ENCODE measurements at places on chromosomes 7 and 10.

- DNase-seq = no peak
Observed at GRCh38 chr10:44016589-44017482, 368.1 kb downstream of the CXCL12 start.

- DNase-seq = no peak
Observed at GRCh38 chr10:79196470-79197461, 128.0 kb downstream of the ZMIZ1 start.

- no peak for DNase-seq
Observed at GRCh38 chr10:48236199-48236621, 38.3 kb downstream of the FRMPD2 start.

DNA sequence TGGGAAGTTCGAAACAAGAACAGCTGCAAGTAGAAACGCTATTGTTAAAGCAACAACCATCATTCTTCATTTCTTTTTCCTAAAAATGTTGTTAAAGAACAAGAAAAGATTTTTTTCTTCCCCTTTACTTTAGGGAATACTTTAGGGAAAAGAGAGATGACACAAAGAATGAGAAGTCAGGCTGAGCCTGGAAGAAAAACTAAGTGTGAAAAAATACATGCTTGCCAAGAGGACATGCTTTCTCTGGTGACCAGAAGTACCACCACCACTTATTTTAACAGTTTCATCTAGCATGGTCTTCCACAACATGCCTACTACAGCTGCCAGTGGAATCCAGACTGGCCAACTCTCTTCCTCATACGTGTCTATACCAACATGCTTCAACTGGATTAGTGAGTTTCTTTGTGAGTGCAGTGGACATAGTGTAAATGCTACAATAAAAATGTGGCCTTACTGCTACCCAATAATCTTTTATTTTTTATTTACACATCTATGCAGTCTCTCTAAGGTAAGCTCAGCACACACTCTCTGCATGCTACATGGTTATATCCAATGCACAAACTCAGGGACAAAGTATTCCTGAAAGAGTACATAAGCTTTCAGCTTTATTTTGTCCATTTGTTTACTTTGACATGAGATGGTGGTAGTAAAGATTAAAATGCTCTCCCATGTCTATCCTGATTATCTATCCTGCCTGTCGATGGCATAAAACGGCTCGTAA lies 196.2 kb downstream of the TAX1BP1 start:
- DNase-seq = no peak

- peak; percentile 23 for DNase-seq
Observed at GRCh38 chr7:6026011-6026819, 5.0 kb upstream of the ANKRD61 start.

GRCh38 chr7:121113288-121113687 lies 124.8 kb downstream of the CPED1 start:
- DNase-seq = no peak

DNA sequence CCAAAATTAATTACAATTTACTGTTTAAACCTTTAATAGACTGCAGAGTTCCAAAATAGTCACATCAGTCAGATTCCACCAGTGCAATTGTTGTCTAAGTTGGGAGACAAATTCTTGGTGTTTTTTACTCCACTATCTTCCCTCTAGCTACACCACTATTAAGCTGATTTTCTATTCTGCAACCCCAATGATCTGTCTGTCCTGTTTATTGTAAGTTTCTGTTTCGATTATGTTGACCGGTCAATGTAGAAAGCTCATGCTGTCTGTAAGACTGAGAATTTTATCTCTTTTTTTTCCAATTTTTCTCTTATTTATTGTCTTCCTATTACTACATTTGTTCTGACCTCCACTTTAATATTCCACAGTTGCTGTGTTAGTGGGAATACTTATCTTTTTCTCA lies 557.5 kb downstream of the SH2D4B start:
- DNase-seq = no peak

- DNase-seq = no peak
Observed at GRCh38 chr7:37352974-37353948, 95.4 kb downstream of the ELMO1 start.

GRCh38 chr10:72503241-72503640 lies 122.6 kb downstream of the MICU1 start:
- DNase-seq = no peak

- no peak for DNase-seq
Observed at GRCh38 chr10:107157071-107157470, 7.4 kb downstream of the SORCS1 start.

DNA sequence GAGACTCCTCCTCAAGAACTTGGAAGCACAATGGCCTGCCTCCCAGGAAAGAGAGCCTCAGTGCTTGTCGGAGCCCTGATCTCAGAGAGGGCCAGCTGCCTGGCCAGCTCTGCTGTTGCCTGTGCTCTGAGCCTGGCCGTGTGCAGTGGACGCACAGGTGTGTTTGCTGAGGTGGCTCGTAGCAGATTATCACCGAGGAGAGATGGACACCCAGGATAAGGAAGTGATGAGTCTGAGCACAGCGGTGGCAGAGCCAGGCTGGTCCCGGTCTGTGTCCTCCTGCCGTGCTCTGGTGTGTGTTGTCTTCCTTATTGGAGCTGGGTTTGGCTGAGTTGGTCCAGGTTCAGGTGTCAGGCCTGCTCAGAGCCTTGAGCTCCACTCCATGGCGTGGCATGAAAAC lies 208.5 kb downstream of the EBF3 start:
- DNase-seq = no peak

DNA sequence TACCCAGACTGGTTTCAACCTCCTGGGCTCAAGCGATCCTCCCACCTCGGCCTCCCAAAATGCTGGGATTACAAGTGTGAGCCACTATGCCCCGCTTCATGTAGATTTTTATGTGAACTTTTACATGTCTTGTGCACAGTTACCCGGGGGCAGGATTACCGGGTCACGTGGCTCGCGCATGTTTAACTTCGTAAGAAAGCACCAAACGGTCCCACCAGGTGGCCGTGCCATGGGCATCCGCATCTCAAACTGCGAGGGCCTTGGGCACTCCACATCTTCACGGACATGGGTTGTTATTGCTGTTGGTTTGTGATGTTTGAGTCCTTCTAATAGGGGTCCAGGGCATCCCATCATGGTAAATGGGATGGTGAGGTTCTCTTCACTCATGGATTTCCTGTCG lies 636.6 kb upstream of the FOXK1 start:
- no peak for DNase-seq

DNA sequence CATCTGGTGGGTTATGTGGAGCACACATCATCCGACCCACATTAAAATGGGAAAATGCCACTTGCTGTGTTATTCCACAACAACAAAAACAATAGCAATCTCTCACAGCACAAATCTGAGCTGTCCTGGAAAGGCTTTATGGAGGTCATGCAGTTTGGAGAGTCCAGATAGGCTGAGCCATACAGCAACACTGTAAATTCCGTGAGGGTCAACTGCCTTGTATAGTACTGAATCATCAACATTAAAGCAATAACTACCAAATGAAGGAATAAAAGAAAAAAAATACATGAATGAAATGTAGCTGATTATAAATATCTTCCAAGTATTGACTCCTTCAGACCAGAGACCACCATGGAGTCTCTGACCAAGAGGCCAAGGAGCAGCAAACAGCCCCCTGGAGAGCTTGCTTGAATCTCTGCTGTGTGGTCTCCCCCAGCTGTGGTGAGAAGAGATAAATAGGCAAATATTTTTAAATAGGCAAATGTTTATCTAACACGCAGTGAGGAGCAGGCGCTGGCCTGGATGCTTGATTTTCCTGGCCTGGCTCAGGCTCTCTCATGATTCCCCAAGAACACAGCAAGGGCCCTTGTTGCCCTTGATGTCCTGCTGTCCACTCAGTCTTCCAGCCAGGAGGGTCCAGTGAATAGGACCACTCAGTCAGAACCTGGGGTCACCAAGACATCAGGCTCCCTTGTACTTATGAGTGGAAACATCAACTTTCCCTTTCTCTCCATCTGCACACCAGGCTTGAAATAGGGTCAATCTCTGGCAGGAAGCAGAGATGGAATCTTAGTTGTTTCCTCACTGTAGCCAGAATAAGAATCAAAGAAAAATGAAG lies 1021.3 kb downstream of the XPNPEP1 start:
- DNase-seq = no peak

- no peak for DNase-seq
Observed at GRCh38 chr10:11721806-11722205, 20.4 kb upstream of the ECHDC3 start.

DNA sequence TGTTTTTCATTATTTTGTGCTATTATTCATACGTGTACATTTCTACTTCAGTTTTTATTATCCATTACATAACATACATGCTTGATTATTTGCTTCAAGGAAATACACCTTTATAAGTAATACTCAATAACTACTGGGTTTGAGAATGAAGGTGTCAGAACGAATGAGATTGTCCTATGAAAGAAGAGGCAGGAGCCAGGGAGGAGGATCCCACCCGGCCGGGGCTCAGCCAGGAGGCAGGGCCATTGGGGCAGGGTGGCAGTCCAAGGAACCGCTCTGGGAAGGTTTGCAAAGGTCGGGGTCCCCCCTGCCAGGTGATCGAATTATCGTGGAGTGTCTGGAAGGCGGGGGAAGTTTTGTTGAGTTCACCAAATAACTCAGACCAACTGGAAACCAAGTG lies 9.1 kb downstream of the TRIM56 start:
- DNase-seq = no peak

DNA sequence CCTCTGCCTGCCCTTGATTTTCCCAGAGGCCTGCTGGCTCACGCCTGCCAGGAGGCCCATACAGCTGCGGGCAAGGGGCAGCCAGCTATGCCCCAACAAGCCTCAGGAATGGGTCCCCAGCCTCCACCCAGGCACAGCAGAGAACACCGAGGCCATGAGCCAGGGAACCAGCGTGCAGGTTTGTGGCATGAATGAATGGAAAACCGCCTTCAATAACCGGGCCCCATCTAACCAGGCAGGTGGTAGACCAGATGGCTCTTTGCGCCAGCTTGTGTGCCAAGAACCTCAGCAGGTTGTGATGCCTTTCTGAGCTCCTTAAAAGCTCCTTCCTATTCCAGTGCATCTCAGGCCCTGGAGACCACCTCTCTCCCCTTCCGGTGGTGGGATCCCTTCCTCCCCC lies 50.2 kb downstream of the ELFN1 start:
- DNase-seq = no peak

GRCh38 chr7:51214098-51214497 lies 102.5 kb downstream of the COBL start:
- no peak for DNase-seq

DNA sequence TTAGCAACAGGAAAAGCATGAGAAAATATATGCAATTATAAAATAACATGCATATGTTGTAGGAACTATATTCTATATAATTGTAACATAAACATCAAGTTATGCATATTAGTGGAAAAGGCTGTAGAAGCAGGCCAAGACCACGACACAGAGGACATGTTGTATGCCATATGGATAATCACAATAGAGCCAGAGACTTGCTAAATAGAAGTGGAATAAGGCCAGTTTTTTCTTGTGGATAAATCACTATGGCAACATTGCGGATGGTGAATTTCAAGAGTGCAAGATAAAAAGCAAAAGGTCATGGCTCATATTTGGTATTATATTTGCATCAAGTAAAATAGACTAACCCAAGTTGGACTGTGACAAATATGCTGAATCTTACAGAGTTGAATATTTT lies 93.0 kb downstream of the PCDH15 start:
- no peak for DNase-seq

DNA sequence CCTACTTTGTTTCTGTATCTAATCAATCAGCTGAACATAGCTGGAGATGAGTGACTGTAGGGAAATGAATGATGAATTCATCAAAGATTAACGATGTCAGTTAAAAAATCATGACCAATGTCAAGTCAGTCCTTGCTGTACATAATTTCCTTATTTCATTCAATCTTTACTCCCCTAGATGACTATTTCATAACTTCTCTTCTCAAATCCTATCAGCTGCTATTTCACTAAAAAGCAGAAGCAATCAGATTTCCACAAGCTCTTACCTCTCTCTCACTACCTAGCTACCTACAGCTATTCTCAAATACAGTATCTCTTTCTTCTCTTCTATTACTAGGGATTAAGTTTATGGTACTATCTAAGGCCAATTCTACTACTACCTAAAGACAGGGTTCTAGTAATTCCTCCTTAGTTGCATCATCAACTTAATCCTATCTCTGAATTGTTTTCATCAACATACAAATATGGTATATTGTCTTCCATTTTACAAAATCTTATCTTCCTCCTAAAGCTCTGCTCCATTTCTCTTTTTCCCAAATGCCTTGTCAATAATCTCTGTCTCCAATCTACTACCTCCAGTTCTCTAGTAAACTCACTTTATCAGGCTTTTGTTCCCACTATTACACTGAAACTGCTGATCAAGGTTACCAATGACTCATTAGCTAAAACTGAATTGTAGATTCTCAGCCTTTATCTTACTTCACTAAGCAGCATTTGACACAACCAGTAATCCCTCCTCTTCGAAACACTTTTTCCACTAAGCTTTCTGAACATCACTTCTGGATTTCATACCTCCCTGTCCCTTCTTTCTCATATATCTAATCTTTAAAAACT lies 28.4 kb downstream of the JMJD1C start:
- DNase-seq = no peak

DNA sequence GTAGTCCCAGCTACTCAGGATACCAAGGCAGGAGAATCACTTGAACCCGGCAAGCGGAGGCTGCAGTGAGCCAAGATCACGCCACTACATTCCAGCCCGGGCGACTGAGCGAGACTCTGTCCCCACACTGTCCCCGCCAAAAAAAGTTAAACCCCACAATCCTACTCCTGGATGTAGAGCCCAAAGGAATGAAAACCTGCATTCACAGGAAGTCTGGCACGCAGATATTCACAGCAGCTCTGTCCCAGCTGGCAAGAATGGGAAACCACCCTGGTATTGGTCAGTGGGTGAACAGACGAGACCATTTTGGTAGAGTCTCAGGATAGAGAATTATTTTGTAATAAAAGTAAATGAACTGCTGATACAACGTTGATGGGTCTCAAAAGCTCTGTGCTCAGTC lies 225.2 kb downstream of the MAD1L1 start:
- DNase-seq = no peak

DNA sequence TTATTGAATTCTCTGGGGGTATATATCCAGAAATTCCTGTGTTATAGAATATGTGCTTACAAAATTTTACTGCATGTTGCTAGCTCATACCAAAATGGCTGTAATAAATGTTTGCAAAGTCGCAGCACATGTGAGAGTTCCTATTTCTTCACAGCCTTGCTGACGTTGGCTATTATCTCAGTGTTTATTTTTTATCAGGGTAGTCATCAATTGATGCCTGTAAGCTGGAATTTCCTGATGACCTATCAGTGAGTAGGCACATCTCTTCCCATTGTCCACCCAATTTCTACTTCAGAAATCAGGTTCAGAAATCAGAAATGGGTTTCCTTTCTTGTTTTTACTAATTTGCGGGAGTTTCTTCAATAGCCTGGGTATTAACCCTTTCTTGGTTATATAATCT lies 268.1 kb upstream of the FZD8 start:
- no peak for DNase-seq

GRCh38 chr10:113273181-113274163 lies 279.4 kb upstream of the HABP2 start:
- no peak for DNase-seq

All from GM12878 (cell line).